ENCODE measurements at places on chromosomes 12 and 14.

DNA sequence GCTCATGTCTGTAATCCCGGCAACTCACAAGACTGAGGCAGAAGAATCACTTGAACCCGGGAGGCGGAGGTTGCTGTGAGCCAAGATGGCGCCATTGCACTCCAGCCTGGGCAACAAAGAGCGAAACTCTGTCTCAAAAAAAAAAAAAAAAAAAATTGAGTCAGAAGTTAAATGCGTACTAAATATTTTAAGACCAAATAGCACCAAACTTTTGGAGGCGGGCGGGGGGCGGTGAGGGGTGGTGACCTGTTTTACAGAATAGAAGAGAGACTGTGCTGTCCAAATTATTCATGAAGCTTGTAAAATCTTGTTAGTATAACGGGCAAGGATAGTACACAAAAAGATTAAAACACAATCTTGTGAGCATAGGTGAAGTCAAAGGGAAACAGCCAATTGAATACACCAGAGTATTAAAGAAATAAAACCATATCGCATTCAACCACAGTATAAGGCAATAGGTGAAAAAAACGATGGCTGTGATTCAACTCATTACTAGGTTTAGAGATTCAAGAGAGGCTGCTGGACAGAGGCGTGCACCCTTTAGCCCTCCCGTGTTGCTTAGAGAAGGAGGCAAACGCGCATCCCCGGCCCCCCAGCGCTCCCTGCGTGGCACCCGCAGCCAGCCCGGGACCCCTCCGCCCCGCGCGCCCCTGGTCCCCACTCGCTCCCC, 571 bp downstream of the ZNF891 start:
- DNase-seq = no peak

DNA sequence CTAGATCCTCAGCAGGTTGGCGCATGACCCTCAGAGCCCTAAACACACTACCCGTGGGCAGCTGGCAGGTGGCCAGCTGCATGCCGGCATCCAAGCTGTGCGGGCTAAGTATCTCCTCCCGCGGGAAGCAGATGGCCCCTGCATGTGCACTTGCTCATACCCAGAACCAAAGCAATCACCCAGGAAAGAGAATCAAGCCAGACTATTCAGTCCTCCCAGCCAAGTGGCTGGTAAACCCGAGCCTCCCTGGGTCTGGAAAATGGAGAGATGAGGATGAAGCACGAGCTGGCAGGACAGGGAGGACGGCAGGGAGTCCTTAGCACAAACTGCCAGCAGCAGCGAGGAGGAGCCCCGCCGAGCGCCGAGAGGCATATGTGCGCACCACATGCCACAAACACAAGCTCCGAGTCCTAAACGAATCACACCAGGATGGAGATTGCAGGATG, 139.7 kb downstream of the RIMBP2 start:
- DNase-seq = no peak

DNA sequence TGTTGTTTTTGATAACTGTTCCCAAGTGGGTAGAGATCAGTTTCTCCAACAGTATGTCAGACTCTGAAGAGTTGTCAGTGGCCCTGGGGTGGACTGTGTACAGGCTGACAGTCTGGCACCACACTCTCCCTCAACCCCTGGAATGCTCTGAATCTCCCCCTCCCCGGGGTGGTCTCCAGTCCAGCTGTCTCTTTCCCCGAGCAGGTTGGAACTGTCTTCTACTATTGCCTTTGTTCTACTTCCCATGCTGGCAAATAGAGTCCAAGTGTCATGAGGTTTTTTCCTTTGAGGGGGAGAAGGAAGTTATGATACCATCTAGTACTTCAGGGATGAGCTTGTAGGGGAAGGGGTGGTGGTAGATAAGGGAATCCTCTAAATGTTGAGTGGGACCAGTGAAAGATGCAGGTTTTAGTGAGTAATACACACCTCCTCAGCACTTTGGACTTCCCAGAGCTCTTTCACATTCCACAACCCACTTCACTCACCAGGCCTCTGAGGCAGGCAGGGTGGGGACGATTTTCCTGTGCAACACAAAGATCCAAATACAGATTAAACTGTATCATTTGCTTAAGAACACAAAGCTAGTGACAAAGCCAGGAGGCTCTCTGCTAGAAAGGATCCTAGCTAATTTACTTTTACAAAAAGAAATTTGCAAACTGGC, 170.7 kb upstream of the GZMB start:
- DNase-seq = no peak

GRCh38 chr12:117884161-117884560, 84.6 kb downstream of the KSR2 start:
- no peak for DNase-seq

DNA sequence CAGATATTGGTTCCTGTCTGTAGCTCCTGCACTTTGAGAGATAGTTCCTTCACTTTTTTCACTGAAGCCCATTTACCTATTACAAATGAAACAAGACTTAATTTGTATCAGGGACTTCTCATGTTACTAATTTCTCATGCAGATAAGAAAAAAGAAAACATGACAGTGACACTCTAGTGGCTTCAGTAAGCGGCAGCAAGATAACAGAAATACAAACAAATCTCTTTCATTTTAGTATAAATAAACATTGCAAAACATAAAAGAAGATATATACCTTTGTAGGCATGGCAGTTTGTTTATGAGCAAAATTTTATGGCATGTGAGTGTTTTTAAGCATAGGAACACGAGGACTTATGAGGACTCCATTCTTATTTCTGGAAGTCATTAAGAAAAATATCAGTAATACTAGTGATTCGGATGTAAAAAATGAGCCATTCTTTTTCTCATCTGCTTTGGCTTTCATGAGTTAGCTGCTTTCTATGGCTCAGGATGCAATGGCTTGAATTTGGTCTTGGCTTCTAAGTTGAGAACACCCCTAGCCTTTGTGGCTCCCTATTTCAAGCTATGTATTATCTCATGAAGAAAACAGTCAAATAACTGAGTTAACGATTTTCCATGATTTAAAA, 310.1 kb upstream of the RGS6 start:
- DNase-seq = no peak

- no peak for DNase-seq
Measured at GRCh38 chr12:49934505-49934904, 16.0 kb upstream of the AQP2 start.

Measured in activated effector memory CD4-positive, alpha-beta T cell treated with Interleukin-2 at 50 U/mL for 16 hours (primary cell).